Right renal cortex interstitium (tissue), 3 donors: ENCODE measurements at places on chromosomes 11 and 22. TPM values are rescaled to one million over a fixed set of nuclear protein-coding genes. Genes with fewer than 3 reads are reported as not detected.

Gene CD248
- 54.0 TPM for polyA plus RNA-seq

Gene MYO18B
- 0.06 TPM for polyA plus RNA-seq

DNA sequence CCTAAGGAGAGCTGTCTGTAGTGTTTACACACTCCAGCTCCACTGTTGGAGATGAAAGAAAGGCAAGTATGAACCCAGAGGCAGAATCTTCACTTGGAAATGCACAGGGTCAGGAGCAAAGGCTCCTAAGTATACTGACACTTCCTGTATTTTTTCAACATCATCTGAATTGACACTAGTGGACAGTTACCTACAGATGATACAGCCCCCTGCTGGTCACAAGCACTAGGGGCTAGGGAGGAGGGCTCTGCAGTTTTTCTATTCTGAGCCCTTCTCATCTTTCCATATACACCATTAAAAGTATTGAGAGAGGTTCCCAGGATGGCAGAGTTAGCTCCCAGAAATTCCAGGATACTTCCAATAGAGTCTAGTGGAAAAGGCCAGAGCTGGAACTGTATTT lies 290.3 kb upstream of the API5 start:
- no peak for DNase-seq

GRCh38 chr11:47183031-47183856 lies 3.0 kb downstream of the PACSIN3 start:
- no peak for DNase-seq

Gene ACER3
- polyA plus RNA-seq = 15.3 TPM

DNA sequence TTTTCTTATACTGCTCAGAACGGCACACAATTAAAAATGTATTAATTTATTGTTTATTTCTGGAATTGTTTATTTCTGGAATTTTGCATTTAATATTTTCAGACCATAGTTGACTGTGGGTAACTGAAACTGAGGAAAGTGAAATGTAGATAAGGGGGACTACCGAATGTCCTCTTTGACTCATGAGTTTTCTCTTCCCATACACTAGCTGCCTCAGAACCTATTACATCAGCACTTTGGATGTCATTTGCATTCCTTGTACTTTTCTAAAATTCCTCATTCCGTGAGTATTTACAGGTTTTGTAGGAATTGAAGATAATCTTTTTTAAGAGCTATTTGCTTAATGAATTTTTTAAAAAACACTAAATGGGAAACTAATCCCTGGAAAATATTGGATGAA lies 29.8 kb downstream of the ZC3H12C start:
- DNase-seq = no peak

Gene DEPDC7
- polyA plus RNA-seq = 7.4 TPM

DNA sequence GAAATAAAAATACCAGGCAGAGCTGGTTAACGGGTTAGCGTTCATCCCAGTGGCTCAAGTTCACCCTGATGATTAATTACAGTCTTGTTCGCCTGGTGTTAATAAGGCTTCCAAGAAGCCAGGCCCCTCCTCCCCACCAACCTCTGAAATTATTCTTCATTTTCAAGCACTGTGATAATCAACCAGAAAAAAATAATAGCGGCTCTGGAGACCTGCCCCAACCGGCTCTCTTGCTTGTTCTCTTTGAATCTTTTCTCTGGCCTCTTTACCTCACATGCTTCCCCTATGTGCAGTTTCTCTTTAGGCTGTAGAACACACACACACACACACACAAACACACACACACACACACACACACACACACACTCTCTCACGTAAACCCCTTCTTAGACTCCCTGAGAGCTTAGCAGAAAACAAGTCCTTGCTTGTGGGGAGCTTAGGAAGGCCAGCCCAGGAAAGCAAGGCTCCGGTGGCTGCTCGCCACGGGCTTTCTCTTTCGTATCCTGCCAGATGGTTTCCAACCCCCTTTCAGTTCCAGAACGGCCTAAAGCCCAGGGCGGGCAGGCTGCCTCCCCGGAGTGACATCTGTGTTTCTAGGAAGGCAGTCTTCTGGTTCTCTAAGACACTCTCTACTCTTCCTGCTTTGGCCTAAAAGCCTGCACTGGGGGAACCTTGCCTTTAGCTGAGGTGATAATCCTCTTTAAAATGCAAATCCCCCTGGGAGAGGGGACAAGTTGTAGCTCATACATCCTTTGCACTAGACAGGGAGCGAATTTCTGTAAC lies 106.4 kb upstream of the SESN3 start:
- DNase-seq = no peak

- DNase-seq = no peak
Measured at GRCh38 chr11:32426819-32427615, 8.3 kb downstream of the WT1 start.

DNA sequence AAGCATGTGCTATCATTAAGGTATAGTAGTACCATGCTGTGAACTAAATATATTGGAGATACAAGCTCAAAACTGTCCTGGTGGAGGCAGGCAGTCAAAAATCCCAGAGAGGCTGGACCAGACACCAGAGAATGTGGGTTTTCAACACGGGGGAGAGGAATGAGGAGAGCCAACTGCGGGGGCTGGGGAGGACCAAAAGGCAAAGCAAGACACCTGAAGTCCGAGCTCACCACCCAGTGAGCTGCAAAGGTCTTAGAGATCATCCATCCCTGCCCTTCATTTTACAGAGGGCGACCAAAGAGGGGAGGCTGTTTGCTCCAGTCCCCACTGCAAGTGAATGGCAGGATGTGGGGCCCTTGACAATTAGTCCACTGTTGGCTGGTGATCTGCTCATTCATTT lies 10.0 kb downstream of the RIBC2 start:
- no peak for DNase-seq

- DNase-seq = no peak
Measured at GRCh38 chr11:64647019-64647779, 56.2 kb downstream of the SLC22A12 start.

GRCh38 chr11:128574576-128575011 lies 12.8 kb downstream of the ETS1 start:
- no peak for DNase-seq

DNA sequence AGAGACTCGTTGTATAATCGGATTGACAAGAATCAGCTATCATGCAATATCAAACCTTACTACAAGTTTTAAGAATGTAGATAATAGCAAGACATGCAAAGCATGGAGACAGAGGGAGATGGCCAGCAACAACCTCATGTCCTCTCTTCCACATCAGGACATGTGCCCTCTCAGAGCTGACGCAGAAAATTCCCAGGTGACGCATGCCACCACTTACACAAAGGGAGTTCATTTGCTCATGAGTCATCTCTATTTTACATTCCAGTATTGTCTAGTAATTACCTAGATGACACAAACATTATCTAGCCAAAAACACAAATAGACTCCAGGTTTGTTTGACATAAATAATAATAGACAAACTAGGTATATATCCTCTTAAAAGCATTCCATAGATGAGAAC lies 38.1 kb upstream of the OPCML start:
- DNase-seq = no peak

Gene TESMIN
- 18.6 TPM for polyA plus RNA-seq

Gene TH
- polyA plus RNA-seq = 0.97 TPM

Gene TP53AIP1
- 0.76 TPM for polyA plus RNA-seq

DNA sequence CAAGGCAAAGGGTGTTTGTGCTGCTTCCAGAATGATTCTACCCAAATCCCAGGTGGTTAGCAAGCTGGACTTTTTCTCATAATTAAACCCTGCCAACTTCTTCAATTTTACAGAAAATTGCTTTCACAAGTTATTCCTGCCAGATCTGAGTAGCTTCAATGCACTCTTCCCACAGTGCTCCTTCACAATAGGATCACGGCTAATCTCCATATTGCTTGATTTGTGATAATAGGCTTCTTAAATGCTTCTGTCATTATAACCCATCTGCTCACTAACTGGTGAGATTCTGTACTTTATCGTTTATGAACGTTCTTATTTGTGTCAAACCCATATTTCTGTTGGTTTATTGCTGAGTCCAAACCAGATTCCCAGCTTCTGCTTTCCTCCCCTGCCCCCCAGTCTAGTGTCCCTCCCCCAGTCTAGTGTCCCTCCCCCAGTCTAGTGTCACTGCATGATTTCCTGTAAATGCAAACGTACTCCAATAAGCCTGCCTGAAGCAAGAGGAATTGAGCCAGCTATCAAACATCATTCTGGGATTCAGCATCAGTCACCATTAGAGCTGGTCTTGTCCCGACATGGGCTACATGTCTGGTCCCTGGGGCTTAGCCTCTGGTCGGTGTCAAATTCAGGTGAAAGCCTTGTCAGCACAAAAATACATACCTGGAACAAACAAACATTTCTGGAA lies 14.0 kb downstream of the MMP3 start:
- no peak for DNase-seq
